ENCODE measurements at places on chromosomes 1 and 21. TPM values are rescaled to one million over a fixed set of nuclear protein-coding genes. Genes with fewer than 3 reads are reported as not detected.

- no peak overlapping the region for H3K4me3 ChIP-seq
- peaks cover 4% of the 10 kb centered on the region for H3K27me3 ChIP-seq
- H3K36me3 ChIP-seq = no peaks in the 10 kb centered on the region
- peak; percentile 17 for DNase-seq
Observed at GRCh38 chr1:18299441-18300338, 181.0 kb upstream of the KLHDC7A start.

DNA sequence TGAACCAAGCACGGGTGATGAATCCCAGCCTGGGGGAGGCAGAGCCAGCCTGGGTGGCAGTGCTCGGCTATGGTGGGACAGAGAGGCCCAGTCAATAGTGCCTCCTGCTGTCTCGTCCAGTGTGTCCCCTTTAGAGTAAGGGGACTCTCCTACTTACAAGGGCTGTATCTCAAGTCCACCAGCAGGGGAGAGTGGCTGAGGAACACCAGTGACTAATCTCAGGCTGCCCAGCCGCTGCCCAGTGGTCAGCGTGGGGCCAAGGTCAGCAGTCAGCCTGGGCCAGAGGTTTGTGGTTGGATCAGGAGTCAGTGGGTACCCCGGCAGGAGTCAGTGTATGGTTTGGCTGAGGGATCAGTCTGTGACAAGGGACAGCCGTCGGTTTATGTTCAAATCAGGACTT lies 109.2 kb upstream of the RUNX3 start:
- H3K4me3 ChIP-seq = no peak overlapping the region
- no peak for DNase-seq
- H3K27ac ChIP-seq = no peak overlapping the region
- peaks cover 29% of the 10 kb centered on the region for H3K27me3 ChIP-seq

The LENEP gene
- total RNA-seq = 0.35 TPM

The UBASH3A gene
- 70.6 TPM for total RNA-seq

The KRTAP12-2 gene
- not detected for total RNA-seq

DNA sequence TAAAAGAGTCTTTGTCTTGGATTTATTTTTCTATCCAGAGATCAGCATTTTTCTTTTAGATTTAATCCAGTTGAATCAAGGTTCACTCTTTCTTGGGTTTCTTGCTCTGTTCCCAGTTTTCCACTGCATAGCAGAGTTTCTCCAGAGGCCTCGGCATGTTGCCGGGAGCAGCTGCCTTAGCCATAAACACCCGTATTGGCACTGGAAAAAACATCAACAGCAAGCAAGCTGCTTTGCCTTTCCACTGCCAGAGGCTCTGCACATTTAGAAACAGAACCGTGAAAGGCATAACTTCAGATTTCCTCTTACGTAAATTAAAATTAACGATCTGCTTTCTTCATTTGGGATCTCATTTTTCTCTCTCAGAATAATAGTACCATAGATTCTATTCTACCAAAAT lies 181.8 kb upstream of the L1TD1 start:
- no peak overlapping the region for H3K4me3 ChIP-seq
- no peak overlapping the region for H3K27ac ChIP-seq
- no peaks in the 10 kb centered on the region for H3K27me3 ChIP-seq

The SPAG17 gene
- total RNA-seq = not detected

DNA sequence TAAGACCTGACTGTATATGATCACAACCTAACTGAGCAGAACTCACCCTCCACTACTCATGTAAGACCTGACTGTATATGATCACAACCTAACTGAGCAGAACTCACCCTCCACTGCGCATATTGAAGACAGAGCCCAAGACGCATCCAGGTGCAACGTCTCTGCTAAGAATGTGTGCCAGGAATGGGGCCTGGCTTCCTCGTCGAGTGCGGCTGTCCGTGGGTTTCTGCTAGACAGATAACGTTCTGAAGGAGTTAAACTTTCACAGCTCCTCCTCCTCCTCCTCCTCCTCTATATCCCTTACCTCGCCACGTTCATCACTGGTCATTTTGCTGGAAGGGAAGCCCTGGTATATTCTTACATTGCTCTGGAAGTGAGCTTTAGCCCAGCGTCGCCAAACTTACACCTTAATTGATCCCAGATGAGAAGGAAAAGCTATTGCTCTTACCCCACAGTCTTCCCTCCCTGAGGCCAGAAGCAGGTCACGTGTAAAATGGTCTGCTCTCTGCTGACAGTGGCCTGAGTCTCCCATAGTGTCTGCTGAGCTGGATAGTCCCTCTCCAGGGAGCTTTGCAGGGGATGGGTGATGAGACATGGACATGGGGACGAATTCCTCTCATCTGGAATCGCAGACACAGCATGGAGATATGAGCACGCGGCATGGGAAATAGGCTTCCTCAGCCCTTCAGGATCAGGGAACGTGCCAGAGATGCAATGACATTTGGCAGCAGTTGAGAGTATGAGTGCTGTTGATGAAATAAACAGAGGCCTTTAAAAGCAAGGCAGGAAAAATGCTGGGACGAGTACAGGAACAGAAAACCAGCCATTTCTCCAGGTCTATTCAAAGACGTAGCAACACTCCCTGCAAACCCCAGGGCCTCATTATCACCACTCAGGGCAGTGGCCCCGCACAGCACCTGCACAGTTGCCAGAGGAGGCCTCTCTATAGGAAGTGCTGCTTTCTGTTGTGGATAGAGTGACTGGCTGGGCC lies 528.1 kb downstream of the KIF26B start:
- H3K4me3 ChIP-seq = no peak overlapping the region
- H3K27me3 ChIP-seq = no peaks in the 10 kb centered on the region
- no peaks in the 10 kb centered on the region for H3K36me3 ChIP-seq
- no peak overlapping the region for H3K27ac ChIP-seq

The FAM177B gene
- not detected for total RNA-seq

The THBS3 gene
- total RNA-seq = 30.7 TPM

The PTPRC gene
- 724 TPM for total RNA-seq

The PRPF38B gene
- total RNA-seq = 70.5 TPM

GRCh38 chr1:213820362-213821149 lies 167.2 kb upstream of the PROX1 start:
- no peaks in the 10 kb centered on the region for H3K4me1 ChIP-seq
- H3K36me3 ChIP-seq = no peaks in the 10 kb centered on the region
- H3K27ac ChIP-seq = no peak overlapping the region
- DNase-seq = no peak
- no peaks in the 10 kb centered on the region for H3K27me3 ChIP-seq
- H3K4me3 ChIP-seq = no peak overlapping the region

The NBPF6 gene
- total RNA-seq = not detected

- no peak for DNase-seq
- no peaks in the 10 kb centered on the region for H3K27me3 ChIP-seq
- H3K4me1 ChIP-seq = no peaks in the 10 kb centered on the region
- no peak overlapping the region for H3K27ac ChIP-seq
Observed at GRCh38 chr21:28337315-28337714, 655.4 kb downstream of the LTN1 start.

The GBP7 gene
- 0.30 TPM for total RNA-seq

The CXADR gene
- total RNA-seq = 0.65 TPM

The HSF2BP gene
- total RNA-seq = 0.40 TPM

The HNRNPCL1 gene
- total RNA-seq = not detected

The SLC16A4 gene
- total RNA-seq = 0.35 TPM

DNA sequence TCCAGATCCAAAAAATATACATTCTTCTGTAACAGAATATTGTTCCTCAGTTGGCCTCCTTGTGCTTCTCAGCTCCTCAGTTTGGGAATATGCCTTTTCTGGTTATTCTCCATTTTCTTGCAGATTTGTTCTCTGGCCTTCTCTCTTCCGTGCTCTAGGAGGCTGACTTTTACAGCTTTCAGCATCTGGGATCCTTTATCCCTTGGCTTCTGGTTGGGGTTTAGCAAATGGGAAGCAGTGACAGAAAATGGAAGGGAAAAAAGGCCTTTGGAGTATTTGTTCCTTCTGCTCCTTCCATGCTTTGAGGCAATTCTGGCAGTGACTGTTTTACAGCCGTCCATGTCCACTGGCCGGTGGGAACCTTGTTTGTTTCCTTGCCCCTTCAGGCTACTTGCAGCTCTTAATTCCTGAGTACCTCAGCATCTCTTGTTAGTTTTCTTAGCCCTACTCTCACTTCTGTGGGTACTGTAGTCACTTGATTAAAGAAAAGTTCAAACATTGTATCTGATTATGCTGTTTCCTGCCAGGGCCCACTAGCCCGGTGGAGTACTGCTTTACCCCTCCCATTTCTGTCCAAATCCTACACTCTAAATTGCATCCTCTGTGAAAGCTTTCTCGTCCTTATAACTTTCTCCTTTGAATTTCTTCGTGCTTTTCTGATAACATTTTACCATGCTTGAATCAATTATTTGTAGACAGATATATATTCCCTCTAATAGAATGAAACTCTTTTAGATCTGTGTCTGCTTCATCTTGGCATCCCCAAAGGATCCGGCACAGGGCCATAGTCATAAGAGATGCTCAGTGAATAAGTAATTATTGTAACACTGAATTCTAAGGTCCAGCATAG lies 118.2 kb downstream of the OSBPL9 start:
- H3K27me3 ChIP-seq = no peaks in the 10 kb centered on the region
- H3K4me1 ChIP-seq = peaks cover 33% of the 10 kb centered on the region
- DNase-seq = no peak
- peaks cover 3% of the 10 kb centered on the region for H3K36me3 ChIP-seq
- no peak overlapping the region for H3K27ac ChIP-seq
- H3K4me3 ChIP-seq = no peak overlapping the region

DNA sequence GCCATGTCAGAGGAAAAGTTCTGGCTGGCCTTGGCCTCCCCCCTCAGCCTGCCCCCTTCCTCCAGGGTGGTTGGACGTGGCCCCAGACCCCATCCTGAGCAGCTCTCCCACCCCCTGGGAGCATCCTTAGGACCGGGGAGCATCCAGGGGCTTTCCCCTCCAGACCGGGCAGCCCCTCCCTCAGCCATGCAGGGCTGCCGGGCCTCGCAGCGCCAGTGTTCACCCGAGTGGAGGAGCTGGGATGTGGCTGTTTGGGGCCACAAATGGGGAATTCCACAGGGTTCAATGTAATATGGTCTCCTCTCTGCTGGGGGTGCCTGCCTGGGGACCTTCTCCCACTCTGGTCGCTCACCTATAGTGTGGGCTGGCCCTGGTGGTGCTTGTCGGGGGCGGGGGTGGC lies 4.2 kb upstream of the PFKL start:
- H3K27me3 ChIP-seq = no peaks in the 10 kb centered on the region
- no peak for DNase-seq
- H3K36me3 ChIP-seq = peaks cover under 1% of the 10 kb centered on the region
- H3K27ac ChIP-seq = peak overlapping the region; percentile 6
- H3K4me3 ChIP-seq = no peak overlapping the region
- peaks cover 36% of the 10 kb centered on the region for H3K4me1 ChIP-seq

DNA sequence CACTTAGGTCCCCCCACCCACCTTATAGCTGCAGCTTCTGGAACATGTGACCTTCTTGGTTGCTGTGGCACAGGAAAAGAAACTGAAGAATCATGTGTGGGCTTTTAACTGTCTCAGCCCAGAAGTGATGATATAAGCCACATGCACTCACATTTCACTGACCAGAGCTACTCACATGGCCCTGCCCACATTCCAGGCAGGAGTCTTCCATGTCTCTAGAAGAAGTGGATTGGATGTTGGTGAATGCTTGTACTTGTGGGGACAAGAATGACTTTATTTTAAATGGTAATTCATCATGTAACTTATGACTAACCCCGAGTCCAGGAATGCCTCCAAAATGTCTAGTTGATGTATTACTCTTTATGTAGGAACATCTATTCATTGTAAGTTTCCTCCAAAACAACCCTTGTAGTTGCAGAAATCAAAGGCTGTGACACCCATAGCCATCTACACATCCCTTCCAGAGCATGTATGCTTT lies 15.8 kb upstream of the CAMK1G start:
- H3K4me1 ChIP-seq = peaks cover 9% of the 10 kb centered on the region
- no peak overlapping the region for H3K27ac ChIP-seq
- no peak overlapping the region for H3K4me3 ChIP-seq
- peaks cover 32% of the 10 kb centered on the region for H3K27me3 ChIP-seq
- DNase-seq = no peak
- no peaks in the 10 kb centered on the region for H3K36me3 ChIP-seq

DNA sequence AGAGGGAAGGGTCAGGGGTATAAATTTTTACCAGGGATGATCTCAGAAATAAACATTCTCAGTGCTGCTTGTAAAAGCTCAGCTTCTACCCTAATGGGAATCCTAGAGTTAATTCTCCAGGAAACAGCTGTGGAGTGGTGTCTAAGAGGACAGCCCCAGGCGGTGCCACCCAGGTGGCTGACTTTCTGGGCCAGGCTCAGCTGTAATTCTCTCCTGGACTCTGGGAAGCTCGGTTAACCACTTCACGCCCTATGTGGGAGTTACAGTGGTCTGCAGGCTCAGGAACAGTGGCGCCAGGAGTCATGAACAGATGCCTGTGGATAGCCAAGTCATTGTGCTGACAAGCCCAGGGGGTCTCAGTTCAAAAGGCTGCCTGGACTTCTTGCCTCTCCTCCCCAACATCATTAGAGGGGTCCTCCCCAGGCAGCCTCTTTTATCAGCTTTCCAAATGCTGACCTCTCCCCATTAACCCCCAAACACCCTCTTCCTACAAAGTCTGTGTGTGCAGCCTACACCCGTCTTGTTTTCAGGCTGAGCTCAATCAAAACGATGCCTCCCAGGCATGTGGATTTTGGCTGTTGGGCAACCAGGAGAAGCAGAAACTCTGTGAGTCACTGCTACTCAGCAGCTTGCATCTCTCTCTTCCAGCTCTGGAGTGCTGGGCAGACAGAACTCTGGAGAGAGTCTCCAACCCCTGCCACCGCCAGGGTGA lies 1.2 kb downstream of the HHIPL2 start:
- no peak for DNase-seq
- no peaks in the 10 kb centered on the region for H3K36me3 ChIP-seq
- H3K4me1 ChIP-seq = no peaks in the 10 kb centered on the region
- no peak overlapping the region for H3K27ac ChIP-seq
- no peak overlapping the region for H3K4me3 ChIP-seq
